ENCODE measurements at places on chromosomes 2 and 18.

- no peak for DNase-seq
Observed at GRCh38 chr2:25303633-25304236, 38.0 kb downstream of the DNMT3A start.

DNA sequence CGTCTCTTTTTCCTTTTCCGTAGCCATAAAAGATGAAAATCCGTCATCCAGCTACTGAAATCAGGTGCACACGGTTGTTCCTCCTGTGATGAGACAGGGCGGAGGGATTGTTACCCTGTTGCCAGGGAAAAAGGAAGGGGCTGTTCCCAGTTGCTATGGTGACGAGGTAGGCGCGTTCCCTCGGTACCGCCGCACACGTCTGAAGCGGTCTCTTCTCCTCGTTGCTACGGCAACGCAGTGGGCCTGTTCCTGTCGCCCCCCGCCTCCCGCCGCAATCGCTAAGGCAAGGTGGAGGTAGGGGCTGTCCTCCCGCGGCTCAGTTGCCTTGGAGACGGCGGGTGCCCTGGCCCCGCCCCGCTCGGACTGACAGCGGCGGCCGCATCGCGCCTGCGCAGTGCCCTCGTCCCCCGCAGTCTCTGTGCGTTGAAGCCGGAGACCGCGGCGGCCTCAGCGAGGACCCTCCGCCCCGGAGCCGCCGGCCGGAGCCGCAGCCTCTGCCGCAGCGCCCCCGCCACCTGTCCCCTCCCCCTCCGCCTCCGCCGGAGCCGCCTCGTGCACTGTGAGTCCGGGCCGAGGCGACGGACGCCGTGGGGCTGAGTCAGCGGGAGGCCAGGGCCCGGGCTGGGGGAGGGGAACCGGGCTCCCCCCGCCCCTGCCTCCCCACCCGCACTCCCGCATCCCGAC lies at the start of gene MAPRE3:
Gene MAPRE3, plus strand, starts transcription at position 394 of the 684 bp plus-strand sequence. CDS start 51,582 bp downstream, outside the sequence.
- DNase-seq, result peak; percentile 96

- no peak for DNase-seq
Observed at GRCh38 chr2:54486766-54487165, 30.6 kb downstream of the SPTBN1 start.

- DNase-seq, result no peak
Observed at GRCh38 chr2:109345653-109346480, 216.9 kb downstream of the SH3RF3 start.

GRCh38 chr2:137693534-137693933 lies 270.7 kb upstream of the HNMT start:
- no peak for DNase-seq

GRCh38 chr2:142615876-142616275 lies 261.6 kb upstream of the KYNU start:
- no peak for DNase-seq

DNA sequence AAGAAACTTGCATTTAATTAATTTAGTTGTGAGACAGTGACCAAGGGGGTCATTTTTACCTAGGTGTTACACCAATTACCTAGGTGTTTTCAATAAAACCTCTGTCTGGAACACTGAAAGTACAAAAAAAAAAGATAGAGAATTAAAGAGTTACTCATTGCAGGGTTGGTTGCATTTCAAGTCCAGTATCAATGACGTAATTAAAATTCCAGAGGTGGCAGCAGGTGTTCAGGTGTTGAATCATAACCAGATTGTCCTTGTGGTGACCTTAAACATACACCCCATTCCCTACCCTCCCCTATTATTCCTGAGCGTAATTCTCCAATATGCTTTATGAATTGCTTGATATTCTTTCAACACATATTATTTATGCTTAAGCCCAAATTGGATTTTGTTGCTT lies 352.0 kb upstream of the SLC8A1 start:
- no peak for DNase-seq

DNA sequence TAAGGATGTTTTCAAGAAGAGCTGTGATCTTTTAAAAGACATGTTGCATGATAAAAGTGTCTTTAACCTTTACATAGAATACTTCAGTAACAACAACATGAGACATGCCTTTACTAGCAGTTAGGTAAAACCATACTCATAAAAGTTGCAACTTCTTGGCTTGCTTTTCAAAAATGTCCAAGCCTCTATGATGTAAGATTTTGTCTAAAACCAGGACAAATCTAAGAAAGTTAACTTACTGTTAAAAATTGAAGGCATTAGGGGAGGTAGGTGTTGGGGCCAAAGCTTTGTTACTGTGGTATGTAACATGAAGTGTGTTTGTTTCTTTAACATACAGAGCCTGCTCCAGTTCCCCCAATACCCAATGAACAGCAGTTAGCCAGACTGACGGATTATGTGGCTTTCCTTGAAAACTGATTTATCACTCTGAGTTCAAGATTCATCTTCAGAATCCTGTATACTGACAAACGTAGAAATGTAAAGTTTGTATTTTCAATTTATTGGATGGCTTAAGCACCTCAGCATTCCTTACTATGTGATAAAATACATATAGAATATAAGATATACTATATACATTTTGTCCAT lies 11.7 kb downstream of the COPS8 start:
- DNase-seq, result no peak

GRCh38 chr2:20504174-20504573 lies 57.3 kb downstream of the RHOB start:
- DNase-seq, result no peak

DNA sequence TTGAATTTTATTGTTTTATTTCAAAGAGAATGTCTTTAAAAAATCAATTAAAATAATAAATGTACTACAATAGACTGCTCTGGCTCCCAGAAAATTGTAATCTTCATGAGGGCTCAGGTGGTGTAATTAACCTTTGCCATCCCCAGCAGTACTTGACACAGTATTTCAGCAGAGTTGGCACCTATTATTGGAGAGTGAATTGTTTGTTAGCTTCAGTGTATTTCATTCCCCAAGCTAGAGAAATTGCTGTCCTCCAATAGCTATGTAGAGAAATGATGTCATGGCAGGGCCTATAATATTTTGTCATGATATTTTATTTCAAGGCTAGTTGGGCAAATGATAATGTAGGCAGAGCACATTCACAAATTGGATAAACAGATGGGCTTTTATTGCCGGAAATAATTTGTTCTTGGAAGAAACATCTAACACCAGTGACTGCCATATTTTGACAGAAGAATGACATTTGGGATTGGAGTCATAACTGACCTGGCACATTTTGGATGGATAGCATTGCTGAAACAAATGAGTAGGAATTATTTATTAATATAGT lies 712.0 kb upstream of the NXPH2 start:
- DNase-seq, result no peak

DNA sequence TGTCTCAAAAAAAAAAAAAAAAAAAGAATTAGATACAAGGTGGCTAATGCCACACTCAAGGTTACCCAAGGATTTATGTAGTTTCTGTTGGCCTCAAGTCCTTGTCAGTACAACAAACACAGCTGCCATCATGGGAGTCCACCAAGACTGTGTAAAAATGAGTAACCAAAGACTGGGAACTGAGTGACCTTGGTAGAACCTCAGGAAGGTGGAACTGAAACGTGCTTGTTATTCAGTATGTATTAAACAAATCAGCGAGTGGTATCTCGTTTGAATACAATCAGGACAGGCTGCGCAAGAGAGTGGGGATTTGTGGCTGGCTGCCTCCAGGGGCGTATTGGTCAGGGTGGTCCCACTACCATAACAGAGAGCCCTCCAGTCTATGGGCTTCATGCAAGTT lies 1.6 kb upstream of the SFTPB start:
- no peak for DNase-seq

- no peak for DNase-seq
Observed at GRCh38 chr18:51278045-51278649, 80.7 kb upstream of the MEX3C start.

DNA sequence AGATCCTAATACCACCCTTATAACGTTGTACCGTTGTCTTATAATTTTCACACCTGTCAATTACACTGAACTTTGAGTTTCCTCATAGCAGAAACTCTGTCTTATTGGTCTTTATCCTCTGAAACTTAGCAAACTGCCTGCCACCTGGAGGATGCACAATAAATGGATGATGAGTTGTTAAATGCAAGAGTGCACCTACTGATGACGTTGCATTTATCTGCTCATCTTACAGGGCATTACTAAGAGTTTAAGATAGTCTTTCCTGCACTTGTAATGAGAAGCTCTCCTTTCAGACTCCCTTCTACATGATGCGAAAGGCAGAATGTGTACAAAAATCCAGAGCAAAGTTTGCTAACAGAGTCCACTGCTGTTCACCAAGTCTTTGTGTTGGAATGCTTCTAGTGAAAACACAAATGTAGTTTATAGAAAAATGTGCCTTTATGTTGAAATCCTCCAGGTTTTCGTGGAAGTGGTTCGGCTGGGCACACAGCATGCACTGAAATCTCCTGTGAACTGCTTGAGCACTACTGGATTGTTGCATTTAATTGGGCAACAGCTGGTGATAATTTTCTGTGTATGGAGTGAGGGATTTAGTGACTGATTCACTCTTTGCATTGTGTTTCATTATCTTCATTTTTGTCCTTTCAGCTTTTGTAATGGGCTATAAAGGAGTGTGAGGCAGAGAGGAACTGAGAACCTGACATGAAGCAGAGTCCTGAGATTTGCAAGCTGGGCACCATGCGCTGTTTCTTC lies 665.8 kb upstream of the ID2 start:
- no peak for DNase-seq

All from GM13976 (cell line).